H54 (cell line): ENCODE measurements at places on chromosomes 1 and 21.

DNA sequence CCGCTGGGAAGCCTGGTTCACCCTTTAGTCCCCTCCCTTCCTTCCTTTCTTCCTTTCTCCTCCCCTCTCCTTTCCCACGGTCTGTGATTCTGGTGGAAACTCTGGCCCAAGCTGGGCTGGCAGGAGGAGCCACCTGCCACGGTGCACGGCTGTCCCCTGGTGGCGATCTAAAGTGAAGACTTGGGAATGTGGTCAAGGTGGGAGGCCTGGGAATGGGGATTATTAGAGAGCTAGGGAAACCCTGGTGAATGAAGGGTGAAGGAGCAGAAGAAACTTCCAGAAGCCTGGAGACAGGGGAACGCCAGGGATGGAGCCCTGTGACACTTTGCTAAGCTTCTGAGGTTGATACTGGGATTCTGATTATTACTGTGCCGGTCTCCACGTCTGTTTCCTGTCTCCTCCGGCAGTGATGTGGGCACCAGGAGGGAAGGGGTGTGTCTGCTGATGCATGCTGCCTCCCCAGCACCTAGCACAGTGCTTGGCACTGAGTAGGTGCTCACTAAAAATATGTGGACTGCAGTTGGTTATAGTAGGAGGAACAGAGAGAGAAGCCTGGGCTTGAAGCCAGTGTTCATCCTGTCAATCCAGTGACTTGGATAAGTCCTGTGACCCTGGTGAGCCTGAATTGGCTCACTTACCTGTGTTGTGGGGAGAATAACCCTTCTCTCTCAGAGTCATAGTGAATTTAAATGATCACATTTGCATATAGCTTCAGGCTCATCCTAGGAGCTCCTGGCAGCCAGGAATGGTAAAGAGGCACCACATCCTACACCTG, 71.2 kb upstream of the NBPF3 start:
- peak; percentile 57 for DNase-seq

DNA sequence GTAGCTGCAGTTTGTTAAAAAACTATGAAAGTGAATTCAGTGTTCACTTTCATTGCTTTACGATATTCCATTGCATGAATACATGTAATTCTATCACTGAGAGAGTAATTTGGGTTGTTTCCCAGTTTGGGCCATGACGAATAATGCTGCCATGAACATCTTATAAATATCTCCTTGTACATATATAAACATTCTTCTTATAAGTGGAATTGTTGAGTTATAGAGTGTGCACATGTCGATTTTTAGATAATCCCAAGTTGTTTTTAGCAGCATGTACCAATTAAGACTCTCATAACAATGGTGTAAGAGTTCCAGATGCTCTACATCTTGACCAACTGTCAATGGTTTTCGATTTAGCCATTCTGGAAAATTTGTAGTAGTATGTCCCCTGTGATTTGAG, 40.9 kb downstream of the ALG6 start:
- DNase-seq: no peak

GRCh38 chr21:41504030-41504429, 3.9 kb downstream of the TMPRSS2 start:
- DNase-seq: no peak

GRCh38 chr1:56985857-56986256, 20.0 kb upstream of the C8B start:
- DNase-seq: no peak

GRCh38 chr1:201001962-201002361, 21.6 kb downstream of the KIF21B start:
- no peak for DNase-seq

DNA sequence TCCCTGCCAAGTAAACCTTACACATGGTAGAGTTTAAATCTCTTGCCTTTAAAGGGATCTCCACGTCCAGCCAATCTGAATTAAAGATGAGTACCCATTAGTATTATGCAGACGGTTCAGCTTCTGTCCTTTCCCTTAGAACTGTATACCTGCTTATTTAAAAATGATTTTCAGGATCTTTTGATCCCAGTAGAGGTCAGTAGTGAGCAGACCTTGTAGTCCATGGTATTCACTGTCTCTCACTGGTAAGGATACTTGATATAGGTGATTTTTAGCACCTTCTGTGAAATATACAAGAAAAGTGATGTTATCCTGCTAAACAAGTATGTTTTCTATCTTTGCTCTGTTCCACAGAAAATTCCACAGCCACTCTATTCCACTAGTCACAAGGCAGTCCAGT, 1211.6 kb upstream of the ADGRL4 start:
- no peak for DNase-seq

DNA sequence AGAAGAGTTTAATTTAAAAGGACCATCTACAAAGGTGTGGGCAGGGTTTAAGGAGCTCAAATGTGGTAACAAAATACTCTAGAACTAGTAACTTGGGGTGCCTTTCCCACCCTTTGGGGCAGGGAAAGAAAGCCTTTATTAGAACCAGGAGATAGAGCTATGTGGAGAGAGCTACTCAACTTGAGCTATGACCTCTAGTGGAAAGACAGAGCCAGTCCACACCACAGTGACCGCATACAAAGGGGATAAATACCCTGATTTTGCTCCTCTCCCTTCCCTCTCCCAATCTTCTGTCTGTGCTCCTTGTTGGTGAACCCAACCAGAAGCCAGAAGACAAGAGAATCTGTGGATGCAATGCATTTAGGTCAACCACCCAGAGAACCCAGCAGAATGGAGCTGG, 54.4 kb upstream of the JAK1 start:
- DNase-seq: no peak
